ENCODE measurements at places on chromosomes 11 and 22. TPM values are rescaled to one million over a fixed set of nuclear protein-coding genes. Genes with fewer than 3 reads are reported as not detected.

Gene CBLIF
- total RNA-seq, result not detected

DNA sequence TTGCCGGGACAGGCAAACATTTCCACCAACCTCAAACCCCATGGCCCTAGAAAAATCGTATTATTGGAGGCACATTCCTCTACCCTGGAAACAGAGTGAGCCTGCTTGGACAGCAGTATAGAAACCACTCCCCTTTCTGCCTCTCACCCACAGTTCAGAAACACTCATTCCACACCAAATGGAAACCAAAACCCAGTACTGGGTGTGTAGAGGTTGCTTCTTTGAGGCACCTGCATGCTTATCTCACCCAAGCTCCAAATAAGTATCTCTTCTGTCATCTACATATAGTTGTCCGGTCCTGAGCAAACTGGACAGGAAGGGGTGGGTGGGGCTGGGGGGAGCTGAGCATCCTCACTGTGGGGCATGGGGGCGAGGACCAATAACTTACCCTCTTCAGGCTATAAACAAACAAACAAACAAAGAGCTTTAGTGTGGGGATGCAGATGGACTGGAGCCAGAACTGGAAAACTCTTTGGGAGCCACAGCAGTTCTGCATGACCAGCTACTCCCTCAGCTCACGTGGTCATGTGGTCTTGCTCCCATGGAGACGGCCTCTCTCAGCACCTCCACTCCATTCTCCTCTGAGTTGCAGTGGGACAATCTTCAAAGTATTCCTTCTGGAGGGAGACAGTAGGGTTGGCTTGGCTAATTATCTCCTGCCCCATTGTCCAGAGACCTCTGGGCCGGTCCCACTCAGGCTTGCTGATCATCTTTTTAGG lies 1.0 kb upstream of the PLAAT2 start:
- DNase-seq, result no peak

DNA sequence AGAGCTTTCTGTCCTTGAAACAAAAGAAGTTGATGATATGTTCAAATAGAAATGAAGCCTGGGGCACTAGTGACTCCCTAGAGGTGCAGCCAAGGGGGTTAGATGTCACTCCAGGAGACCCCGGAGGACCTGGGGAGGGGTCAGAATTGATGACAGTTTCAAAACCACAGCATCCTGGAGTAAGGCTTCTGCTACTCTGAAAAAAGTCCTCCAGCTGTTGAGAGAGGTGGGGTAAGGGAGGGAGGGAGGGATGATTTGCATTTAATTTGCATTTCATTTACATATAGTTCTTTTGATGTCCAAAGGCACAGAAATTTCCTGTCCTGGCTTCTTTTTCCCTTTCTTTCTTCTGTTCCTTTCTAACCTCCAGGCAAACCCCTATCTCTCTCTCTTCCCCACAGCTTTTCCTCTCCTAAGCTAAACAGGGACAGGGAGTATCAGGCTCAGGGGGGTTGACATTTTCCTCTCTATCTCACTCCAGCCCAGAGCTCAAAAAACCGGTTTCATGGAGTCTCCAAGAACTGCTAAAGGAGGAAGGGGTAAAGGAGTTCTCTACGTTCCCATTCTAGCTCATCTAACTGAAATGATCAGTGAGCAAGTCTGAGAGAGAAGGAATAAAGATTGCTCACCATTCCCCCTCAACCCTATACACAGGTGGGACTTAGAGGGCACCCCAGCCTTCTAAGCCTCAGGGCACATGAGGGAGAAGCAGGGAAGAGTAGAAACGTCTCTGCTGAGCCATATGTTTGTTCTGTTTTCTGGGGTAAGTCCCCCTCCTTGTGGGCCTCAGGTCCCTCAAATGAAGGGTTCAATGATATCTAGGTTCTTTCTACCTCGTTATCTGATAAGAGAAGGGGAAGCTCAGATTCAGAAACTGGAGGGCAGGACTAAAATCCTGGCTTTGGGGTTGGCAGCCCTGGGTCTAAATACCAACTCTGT lies 3.5 kb upstream of the POU2F3 start:
- no peak for DNase-seq

- no peak for DNase-seq
Measured at GRCh38 chr22:45918459-45919370, 58.2 kb downstream of the WNT7B start.

- no peak for DNase-seq
Measured at GRCh38 chr11:125448136-125448535, 47.9 kb downstream of the FEZ1 start.
